HCT116 (cell line): ENCODE measurements at places on chromosomes 7 and 10. TPM values are rescaled to one million over a fixed set of nuclear protein-coding genes. Genes with fewer than 3 reads are reported as not detected.

DNA sequence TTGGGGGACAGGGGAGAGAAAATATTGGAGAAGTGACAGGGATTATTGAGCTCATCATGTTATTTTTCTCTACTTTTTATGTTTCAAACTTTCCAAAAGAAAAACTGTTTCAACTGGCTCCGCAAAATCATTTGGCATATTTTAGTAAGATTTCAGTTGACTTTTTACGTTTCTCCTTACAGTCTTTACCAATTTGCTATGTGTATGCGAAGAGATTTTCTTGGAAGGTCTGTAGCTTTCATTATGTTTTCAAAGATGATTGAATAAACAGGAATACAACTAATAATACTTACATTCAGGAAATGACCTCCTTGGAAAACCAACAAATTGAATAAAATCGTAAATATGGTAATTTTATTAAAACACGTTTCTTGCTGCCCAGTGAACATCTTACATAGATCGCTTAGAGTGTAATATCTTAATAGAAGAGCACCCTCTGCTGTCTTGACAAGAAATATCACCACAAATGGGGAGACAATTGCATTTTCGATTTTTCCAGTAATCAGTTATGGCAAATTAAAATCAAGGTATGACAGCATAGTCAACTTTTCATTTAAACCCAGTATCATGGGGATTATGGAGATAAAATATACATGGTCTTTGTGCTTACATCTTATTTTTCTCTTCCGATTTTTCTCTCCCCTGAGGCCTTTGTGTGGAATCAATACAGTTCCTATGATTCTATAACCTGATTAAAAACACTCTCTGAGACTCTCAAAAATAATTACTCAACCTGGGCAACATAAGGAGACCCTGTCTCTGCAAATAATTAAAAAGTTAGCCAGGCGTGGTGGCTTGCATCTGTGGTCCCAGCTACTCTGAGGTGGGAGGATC is 43.1 kb downstream of the MBL2 start:
- peak; percentile 21 for DNase-seq

The CNTNAP2 gene
- 0.37 TPM for total RNA-seq

GRCh38 chr10:106540645-106541044 is 623.9 kb downstream of the SORCS1 start:
- DNase-seq: no peak

The PRKAR2B gene
- 15.1 TPM for total RNA-seq

DNA sequence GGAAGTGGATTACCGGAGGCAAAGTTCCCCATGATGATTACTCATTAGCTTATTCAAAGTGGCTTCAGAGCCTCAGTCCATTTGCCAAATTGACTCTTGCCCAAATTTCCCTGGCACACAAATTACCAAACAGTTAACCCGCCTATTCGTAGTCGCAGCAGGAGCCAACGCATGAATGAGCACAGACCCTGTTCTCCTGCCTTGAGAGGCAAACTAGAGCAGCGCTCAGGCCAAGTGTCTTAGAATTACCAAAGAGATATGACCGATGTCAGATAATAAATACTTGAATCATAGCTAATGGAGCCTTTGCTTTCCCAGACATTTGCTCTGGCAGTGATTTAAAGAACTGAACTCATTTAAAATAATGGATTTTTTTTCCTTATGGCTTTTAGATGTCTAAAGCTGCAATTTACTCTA is 64.9 kb downstream of the CTTNBP2 start:
- no peak for DNase-seq

The OR9A2 gene
- total RNA-seq: not detected

DNA sequence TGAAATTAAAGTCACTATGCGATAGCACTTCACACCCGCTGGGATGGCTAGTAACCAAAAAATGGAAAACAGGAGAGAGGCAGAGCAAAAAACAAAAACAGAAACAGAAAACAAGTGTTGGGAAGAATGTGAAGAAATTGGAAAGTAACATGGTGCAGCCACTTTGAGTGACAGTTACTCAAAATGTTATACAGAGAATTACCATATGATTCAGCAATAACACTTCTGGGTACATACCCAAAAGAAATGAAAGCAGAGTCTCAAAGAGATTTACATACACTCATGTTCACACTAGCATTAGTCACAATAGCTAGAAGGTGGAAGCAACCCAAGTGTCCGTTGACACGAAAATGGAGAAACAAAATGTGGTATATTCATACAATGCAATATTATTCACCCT is 88.6 kb upstream of the KCNIP2 start:
- DNase-seq: no peak

GRCh38 chr10:27247006-27247405 is 6.4 kb upstream of the ACBD5 start:
- DNase-seq: no peak

The MOGAT3 gene
- not detected for total RNA-seq

The C10orf143 gene
- 0.66 TPM for total RNA-seq

DNA sequence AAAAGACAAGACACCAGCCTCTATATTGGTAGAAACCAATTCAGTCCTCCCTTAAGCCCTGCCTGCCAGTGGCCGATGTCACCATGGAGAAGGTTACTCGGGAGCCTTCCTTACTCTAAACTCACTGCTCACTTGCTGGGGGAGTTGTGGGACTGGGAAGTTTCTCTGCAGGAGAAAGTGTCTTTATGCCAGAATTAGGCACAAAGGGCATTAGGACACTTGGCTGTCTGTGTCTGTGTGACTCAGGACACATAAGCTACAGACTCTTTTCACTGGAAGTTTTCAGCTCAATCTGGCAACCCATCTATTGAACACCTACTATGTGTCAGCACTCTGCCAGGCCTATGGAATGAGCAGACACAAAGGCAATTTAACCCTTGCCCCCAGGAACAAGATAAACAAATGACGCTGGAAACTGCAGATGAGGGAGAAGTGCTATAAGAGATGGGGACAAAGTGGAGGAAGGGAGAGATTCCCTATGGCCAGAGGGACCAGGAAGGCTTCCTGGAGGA is 49.5 kb upstream of the CACUL1 start:
- DNase-seq: no peak

DNA sequence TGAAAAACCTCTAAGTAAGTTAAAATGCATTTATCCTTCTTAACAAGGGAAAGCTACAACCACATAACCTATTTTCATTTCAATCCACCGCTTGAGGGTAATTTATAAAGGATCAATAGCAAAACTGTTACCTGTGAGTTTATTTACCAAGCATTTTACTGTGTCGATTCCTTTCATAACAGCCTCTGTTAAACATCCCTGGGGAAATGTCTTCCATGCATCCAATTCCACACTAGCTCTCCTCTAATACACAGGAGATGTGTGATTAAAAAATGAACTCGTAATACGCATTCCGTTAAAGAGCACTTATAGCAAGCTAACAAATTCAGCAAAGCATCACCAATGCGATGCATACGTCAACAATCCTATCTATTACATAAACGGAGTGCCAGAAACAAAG is 185.7 kb downstream of the SFMBT2 start:
- no peak for DNase-seq

- DNase-seq: no peak
These were observed 2.0 kb downstream of the DBNL start for GRCh38 chr7:44046321-44047061.

- DNase-seq: no peak
These were observed 51.3 kb upstream of the FRMD4A start for GRCh38 chr10:14382022-14382421.

DNA sequence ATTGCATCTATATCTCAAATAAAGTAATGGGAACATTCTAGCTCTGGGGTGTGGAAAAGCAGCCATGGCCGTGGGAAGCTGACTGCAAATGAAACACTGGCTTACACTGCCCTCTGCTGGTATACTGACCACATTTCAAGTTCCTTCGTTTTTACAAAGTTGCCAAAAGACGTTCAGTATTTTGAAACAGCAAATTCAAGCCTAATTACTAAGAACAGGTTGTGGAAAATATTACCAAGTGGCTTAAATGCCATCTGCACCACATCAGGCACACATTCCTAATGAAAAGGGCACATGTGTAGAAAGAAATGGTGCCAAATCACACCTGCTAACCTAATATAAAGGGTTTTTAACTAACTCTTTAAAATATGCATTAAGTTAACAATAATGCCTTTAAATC is 83.9 kb downstream of the JAZF1 start:
- peak; percentile 42 for DNase-seq
